ENCODE measurements at places on chromosomes 5 and 9.

- DNase-seq, result no peak
Observed at GRCh38 chr5:149320791-149321330, 24.4 kb upstream of the GRPEL2 start.

DNA sequence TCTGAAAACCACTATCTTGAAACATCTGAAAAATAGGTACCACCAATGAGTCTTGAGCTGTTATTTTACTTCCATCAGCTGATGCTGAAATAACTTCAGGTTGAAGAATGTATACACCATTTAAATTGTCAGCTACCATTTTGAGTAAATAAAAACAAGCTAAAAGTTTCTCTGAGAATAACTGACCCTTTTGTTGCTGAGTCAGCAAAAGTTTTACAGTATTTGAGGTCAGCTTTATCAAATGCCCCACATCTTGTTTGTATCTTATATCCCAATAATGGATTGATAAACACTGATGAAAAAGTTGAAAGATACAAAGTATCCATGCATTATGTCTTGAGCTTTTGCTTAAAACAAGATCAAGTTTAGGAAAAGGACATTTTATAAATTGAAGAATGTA lies 22.8 kb downstream of the CPLANE1 start:
- DNase-seq, result no peak

DNA sequence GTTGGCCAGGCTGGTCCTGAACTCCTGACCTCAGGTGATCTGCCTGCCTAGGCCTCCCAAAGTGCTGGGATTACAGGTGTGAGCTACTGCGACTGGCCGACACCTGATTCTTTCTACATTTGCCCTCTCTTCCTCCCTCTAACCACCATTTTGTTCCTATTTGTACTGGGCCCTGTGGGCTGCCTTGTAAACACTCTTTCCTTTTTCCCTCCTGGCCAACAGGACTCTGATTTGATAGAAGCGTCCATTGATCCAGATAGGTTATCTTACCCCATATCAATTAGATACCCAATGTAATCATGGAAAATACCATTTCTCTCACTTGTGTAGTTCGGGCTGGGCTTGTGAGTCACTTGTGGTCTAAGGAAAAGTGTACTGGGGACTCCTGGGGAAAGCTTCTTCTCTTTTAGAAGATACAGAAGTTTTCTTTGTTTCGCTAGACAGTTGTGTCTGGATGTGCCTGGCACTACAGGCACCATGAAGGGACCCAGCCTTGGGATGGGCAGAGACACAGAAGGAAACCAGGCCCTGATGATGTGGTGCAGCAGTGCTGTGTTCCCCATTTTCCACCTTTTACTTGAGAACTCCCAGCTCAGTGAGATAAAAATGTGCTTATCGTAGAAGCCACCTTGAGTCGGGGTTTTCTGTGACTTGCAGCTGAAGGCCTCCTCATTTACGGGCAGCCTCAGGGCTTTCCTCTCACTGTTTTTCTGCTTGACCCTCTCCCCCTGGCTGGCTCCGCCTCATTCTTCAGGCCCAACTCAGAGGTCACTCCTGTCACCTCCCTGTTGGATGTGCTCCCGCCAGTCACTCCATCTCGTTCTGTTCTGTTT lies 32.8 kb upstream of the CPEB4 start:
- DNase-seq, result no peak

GRCh38 chr5:66987540-66987939 lies 209.1 kb downstream of the CD180 start:
- DNase-seq, result no peak

DNA sequence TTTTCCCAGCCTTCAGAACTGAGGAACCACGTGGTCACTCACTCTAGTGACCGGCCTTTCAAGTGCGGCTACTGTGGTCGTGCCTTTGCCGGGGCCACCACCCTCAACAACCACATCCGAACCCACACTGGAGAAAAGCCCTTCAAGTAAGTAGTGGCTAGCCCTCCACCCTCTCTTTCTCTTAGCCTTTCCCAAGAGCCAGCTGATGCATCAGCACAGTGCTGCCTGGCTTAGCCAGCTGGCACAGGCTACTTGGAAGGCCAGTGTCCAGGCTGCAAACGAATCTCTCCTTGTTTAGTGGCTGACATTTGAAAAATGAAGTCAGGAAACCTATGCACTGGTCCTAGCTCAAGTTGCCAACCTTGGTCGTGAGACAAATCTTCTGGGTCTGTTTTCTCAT lies 91.1 kb downstream of the PRDM6 start:
- DNase-seq, result no peak

- DNase-seq, result no peak
Observed at GRCh38 chr5:128551476-128551875, 13.4 kb upstream of the FBN2 start.

- peak; percentile 93 for DNase-seq
Observed at GRCh38 chr5:124706729-124707361, 39.6 kb downstream of the ZNF608 start.

DNA sequence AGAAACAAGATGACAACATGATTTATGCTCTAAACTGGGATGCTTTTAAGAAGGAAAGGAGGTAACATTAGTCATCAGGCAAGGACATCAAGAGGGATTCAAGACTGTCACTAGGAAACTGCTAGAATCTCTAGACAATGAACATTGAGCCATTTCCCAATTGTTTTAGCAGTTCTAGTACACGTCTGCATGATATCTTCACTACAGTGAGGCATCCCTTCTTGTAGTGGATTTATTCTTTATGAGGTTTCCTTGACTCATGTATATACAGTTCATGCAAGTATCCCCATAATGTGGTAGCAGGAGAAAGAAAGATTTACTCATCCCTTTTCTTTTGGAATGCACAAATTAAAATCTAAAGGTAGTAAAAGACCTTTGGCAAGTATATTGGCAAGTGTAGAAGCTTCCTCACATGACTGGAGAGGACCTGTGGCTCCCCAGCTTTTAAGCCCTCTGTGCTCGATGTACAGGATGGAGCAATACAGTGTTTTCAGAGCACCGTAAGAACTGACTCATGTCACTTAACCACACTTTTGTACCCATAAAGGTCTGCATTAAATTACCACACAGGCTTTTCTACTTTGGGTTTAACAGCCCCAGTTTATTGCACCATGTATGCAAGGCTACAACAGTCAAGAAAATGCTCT lies 335.9 kb downstream of the SEMA5A start:
- no peak for DNase-seq

DNA sequence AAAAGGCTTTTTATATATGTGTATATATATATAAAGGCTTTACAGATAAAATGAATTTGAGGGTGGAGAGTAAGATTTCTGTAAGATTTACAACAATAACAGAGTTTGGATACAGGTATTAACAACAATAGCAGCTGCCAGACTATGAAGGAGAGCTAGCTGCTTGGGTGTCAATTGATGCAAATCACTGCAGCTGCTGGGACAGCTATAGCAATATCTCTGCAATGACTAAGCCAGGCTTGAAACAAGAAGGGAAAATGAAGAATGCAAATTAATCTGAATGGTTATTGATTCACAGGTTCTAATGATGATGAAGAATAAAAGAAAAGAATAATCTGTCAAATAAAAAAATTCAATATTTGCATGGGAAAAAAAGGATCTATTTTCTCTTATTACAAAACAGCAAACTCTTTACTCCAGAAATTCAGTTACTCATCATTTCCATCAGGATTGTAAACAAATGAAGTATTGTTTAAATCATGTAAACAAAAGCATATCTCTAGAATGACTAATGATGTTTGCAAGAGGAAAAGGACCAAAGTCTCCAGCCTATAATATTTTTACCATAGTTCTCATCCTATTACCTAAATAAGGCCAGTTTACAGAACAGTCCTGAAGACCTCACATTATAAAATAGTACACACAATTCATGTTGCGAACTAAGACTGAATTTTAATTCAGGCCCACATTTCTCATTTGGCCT lies 219.0 kb downstream of the HTR1A start:
- DNase-seq, result no peak

GRCh38 chr5:150787656-150788055 lies 9.1 kb downstream of the SMIM3 start:
- DNase-seq, result no peak

GRCh38 chr5:136192015-136192525 lies 892 bp downstream of the SMIM32 start:
- no peak for DNase-seq

DNA sequence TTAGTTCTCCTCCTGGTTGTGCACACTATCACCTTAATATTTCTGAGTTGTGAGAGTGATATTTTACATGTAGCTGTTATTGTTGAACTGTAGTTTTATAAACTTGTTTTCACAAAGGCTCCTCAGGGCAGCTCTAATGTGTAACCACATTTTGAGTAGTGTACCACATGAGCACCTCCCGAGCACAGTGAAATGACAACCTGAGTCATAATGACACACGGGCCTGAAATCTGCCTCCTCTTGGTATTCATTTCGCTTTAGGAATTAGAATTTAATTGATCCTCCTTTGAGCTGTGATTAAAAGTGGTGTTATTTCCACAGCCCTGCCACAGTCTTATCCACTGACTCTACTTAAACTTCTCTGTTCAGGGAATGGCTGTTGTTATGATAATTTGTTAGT lies 7.9 kb downstream of the MTRR start:
- DNase-seq, result no peak
